Right hindlimb (tissue), 1 donor: ENCODE measurements at places on chromosomes 16 and 17.

- DNase-seq, result no peak
These were observed 49.0 kb upstream of the ZNF750 start for GRCh38 chr17:82888583-82889495.

- no peak for DNase-seq
These were observed 18.9 kb upstream of the CLEC18A start for GRCh38 chr16:69932228-69932627.

DNA sequence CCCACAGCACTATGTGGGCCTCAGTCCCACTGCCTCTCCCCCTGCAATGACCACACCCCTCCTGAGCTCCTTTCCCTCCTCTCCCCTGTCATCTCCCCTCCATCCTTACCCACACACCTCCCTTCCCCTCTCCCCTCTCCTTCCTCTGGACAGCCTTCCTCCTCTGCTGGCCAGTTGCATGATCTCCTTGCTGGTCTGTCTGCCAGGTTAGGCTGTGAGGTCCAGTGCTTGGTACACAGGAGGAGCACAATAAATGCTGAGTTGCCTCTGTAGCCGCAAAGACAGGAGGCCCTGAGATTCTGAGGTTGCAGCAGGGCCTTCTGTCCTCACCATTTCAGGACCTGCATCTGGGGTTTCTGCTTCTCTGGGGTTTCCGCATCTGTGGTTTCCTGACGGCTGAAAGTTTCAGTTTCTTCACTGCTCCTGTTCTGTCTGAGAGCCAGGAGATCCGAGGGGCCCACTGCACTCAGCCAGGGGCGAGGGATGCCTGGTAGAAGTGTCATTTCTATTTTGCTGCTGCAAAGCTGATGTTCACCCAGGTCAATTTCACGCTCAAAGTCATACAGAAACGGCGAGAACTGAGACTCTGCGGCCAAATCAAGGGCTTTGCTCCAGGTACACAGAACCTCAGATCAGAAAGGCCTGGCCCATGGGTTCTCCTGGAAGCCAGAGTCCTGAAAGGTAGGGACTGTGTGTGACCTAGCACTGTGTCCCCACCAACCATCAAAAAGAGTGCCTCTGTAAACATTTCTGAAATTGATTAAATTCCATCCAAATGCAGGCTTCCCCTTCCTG, 4.6 kb upstream of the SLC12A3 start:
- peak; percentile 41 for DNase-seq

- DNase-seq, result no peak
These were observed 39.4 kb downstream of the ATP2C2 start for GRCh38 chr16:84407588-84408313.

DNA sequence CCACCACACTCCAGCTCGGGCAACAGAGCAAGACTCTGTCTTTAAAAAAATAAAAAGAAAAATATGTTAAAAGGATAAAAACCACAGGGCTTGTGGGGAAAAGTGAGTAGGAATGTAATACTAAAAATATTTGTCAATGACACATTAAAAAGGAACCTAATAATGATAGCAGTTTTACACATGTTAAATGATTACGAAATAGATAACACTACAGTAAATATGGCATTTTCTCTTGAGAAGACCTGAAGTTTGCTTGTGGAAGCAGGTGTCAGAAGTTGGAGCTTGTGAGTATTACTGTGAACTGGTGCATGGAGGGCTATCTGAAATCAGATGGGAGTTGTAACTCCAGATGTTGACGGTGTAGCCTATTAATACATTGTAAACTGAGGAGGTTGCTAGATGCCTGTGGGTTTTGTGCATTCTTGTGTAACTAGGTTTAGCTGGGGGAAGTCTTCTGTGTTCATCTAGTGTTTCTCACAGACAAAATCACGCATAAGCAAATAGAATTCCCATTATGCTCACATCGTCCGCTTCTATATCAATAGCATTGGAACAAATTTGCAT, 44.2 kb upstream of the CLEC18A start:
- DNase-seq, result no peak

DNA sequence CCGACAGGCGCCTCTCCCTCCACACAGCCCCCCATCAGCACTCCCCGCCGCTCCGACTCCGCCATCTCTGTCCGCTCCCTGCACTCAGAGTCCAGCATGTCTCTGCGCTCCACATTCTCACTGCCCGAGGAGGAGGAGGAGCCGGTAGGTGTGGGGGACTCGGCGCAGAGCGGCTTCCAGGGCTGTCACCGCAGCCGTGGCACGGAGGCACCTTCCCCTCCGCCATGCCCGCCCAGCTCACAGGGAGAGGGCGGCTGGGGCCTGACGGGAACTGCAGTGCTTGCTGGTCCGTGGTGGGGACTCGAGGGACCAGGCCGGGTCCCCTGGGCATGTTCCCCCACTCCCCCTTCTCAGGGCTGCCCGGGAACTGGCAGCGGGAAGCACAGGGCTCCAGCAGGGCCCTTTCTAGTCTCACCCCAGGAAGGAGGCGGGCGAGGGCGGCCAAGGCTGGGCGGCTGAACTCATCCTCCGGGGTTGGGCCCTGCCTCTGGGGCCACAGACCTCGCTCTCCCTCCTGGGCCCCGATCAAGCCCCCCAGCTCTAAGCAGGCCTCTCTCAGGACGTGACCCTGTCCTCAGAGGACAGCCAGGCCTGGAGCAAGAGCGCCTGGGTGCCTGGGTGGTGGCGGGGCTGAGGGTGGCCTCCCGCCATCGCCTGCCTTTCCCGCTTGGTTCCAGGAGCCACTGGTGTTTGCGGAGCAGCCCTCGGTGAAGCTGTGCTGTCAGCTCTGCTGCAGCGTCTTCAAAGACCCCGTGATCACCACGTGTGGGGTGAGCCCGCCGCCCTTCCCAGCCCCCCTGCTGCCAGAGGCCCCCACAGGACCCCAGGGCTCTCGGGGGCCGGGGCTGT, 15.2 kb downstream of the TRAF7 start:
- DNase-seq, result no peak

DNA sequence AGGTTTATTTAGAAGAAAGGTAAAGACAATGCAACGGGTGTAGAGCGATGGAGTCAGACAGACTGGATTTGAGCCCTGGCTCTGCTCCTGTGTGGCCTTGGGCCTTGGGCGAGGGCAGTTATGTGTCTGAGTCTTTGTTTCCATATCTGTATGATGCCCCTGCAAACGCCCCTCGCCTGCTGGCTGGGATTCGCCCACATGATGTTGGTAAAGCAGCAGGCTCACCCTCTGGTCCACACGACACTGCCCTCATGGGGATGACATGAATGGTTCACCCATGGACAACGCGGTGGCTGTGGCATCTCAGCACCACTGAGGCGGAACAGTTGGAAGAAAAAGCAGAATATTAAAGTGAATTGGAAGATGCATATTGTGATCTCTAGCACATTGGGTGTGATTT, 60.3 kb downstream of the FOXL1 start:
- DNase-seq, result no peak

- peak; percentile 73 for DNase-seq
These were observed 1.0 kb upstream of the IGF2BP1 start for GRCh38 chr17:48995974-48996721.

DNA sequence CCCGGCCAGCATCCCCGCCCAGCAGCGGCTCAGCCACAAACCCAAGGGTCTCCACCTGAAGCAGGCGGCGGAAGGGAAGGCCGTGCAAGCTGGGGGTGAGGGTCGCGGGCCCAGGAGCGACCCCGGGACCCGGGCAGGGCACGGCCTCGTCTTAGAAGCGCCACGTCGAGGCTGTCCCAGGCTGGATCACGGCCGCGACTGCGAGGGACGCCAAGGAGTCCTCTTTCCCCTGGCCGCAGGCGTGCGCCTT, 538 bp upstream of the CCNF start:
- no peak for DNase-seq

DNA sequence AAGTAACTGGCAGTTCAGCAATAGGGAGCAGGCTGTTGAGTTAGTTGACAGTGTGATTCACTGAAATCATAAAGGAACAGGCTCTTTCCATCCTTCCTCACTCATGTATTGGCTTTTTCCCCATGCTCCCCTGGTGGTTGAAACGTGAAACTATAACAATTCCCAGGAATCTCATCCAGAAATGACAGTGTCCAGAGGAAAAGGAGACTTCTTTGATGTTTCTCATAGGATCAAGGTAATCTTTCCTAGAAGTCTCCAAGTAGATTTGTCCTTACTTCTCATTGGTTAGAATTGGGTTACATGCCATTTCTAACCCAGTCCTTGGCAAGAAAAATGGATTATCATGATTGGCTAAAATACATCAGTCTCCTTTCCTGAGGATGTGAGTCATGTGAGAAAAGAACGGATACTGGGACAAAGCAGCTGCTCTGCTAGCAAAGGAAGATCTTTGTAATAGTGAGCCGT, 14.4 kb downstream of the TTC19 start:
- no peak for DNase-seq

DNA sequence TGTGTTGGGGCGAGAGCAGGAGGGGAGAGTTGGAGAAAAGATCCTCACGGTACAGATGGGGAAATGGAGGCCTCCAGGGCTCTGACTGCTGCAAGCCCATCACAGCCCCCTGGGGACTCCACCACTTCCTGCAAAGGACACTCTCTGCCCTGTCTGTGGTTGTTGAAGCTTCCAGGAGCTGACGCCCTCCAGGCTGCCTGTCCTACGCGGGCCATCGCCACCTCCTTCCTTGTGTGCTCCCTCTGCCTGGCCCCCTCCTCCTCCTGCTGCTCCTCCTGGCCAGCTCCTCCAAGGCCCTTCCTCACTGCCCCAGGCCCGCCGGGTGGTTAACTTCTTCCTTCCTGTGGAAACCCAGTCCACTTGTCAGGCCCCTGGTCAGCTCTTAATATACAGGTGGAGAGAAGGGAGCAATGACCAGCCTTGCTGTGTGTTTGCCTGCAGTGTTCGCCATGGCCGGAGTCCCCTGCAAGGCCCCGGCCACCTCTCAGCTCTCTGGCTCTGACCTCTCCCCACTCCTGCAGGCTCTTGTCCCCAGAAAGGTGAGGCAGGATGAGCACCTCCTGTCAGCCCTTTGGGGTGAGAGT, 18.4 kb upstream of the STAC2 start:
- DNase-seq, result peak; percentile 41

DNA sequence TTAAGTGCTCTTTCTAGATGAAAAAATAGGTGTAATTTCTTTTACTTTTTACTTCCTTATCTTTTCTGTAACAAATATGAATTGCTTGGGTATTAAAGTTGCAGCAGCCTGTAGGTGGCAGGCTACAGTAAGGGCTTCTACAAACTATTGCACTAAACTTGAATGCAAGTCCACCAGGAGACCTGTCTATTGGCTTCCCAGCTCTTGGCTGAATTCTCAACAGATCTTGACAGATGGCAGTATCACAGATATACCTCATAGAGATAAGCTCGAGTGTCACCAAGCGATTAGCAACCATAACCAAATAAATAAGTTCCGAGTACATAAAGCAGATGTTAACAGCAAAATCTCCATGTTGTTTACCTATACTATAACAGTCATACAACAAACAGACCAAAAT, 5.9 kb downstream of the BBS2 start:
- DNase-seq, result peak; percentile 30

DNA sequence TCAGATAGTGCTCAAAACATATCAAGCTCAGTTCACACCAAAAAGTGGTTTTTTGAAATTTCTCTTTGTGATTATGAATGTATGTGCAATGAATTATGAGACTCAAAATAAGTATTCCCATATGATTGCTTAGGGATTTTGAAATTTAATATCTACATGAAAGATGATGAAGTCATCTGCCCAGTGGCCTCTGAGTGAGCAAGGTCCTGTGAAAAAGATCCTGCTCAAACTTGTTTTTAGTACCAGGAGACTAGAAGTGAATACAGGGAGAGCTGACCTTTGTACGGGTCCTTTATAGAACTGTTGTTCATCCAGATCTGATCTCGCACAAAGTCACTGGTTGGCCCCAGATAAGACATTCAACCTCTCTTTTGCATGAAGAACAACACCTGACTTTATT, 151.9 kb upstream of the MAF start:
- DNase-seq, result no peak

DNA sequence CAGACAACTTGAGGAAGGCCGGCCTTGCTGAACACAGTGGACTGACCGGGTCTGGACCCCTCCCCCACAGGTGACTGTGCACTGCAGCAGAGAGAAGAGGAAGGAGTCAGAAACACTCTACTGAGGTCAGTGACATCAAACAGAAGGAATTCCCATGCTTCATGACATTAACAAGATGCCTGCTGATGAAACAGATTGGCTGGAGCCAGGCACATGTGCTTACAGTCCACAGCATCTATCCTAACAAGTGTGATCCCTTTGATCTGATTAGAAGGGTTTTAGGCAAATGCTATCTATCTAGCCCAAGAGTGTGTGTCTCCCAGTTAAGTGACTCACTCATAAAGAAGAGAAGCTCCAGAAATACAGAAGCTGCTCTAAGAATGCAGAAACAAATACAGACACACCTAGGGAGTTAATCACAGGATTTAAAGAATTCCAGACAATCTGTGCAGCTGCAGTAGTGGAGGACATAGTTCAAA, 90.2 kb downstream of the SYCE1L start:
- DNase-seq, result no peak

DNA sequence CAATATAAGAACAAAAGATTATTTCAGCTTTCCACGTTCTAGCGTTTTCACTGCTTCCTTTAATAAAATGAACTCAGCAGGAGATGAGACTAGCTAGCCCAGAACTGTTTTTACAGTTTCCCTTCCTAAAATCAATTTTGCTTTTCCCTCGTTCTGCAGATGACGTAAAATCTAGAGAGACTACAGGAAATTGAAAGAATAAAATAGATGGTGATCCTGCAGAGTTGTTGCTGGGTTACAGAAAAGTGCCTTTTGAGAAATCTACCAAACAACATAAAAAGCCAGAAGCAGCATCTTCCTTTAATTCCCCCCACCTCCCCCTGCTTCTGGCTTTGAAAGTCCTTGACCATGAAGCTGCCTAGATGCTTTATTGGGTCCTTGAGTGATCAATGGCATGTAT, 96.8 kb upstream of the CLEC3A start:
- no peak for DNase-seq

DNA sequence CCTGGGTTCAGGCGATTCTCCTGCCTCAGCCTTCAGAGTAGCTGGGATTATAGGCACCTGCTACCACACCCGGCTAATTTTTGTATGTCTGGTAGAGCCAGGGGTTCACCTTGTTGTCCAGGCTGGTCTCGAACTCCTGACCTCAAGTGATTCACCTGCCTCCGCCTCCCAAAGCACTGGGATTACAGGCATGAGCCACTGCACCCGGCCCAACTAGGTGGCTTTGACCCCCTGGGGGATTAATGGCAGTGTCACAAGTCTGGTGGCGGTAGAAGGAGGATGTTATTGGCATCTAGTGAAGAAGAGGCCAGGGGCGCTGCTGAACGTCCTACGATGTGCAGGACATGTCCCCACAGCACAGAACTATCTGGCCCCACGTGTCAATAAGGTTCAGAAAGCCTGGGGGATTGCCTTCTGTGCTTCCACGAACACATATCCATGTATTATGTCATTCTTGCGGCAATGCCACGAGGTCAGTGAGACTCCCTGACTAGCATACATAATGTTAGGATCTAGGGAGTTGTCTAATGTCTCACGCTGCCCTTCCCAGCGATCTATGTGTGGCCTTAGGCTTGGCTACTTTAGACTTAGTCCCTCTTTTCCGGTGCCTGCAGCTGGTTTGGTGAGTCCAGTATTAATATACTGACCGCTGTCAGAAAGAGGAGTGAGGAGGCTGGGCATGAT, 75.8 kb downstream of the ABCC6 start:
- no peak for DNase-seq

GRCh38 chr16:79006206-79006605, 594.3 kb downstream of the MAF start:
- no peak for DNase-seq
